Activated CD4-positive, alpha-beta T cell treated with anti-CD3 and anti-CD28 coated beads, Interleukin-2, amount 10 ng/mL, durations not matched to agents 7 days and 5 days (primary cell): ENCODE measurements at places on chromosomes 2 and 18. TPM values are rescaled to one million over a fixed set of nuclear protein-coding genes. Genes with fewer than 3 reads are reported as not detected.

ATP5MC3 gene
- 191 TPM for total RNA-seq

RUFY4 gene
- 2.7 TPM for total RNA-seq

PTPRN gene
- not detected for total RNA-seq

DAW1 gene
- total RNA-seq = not detected

CHRNG gene
- not detected for total RNA-seq

LIPG gene
- total RNA-seq = not detected

AQP12A gene
- not detected for total RNA-seq

DTNA gene
- total RNA-seq = not detected

NUP35 gene
- 18.2 TPM for total RNA-seq

ITPRID2 gene
- 68.3 TPM for total RNA-seq

CYS1 gene
- total RNA-seq = 0.17 TPM

TRIM54 gene
- total RNA-seq = not detected

AGXT gene
- total RNA-seq = not detected

FOXD4L1 gene
- total RNA-seq = 0.15 TPM

UGT1A9 gene
- not detected for total RNA-seq

TMEM17 gene
- total RNA-seq = not detected

TNFAIP6 gene
- total RNA-seq = not detected

DNAJC5G gene
- total RNA-seq = not detected

CPLX4 gene
- not detected for total RNA-seq

NRP2 gene
- 8.1 TPM for total RNA-seq

FHL2 gene
- 3.6 TPM for total RNA-seq

IL36A gene
- total RNA-seq = not detected

MC5R gene
- not detected for total RNA-seq

NAT8 gene
- total RNA-seq = not detected

GLI2 gene
- 0.12 TPM for total RNA-seq

IL1RL2 gene
- total RNA-seq = not detected

CPO gene
- not detected for total RNA-seq

PXDN gene
- total RNA-seq = 0.20 TPM

SNTG2 gene
- not detected for total RNA-seq

SLC19A3 gene
- total RNA-seq = not detected

AMER3 gene
- total RNA-seq = not detected

SYT4 gene
- not detected for total RNA-seq
